ENCODE measurements at places on chromosomes 3 and 15.
A peak's percentile ranks its signal among the peaks of the same experiment; 100 is the strongest.

- no peak for DNase-seq
These were observed 349.3 kb downstream of the TIGIT start for GRCh38 chr3:114642951-114643741.

DNA sequence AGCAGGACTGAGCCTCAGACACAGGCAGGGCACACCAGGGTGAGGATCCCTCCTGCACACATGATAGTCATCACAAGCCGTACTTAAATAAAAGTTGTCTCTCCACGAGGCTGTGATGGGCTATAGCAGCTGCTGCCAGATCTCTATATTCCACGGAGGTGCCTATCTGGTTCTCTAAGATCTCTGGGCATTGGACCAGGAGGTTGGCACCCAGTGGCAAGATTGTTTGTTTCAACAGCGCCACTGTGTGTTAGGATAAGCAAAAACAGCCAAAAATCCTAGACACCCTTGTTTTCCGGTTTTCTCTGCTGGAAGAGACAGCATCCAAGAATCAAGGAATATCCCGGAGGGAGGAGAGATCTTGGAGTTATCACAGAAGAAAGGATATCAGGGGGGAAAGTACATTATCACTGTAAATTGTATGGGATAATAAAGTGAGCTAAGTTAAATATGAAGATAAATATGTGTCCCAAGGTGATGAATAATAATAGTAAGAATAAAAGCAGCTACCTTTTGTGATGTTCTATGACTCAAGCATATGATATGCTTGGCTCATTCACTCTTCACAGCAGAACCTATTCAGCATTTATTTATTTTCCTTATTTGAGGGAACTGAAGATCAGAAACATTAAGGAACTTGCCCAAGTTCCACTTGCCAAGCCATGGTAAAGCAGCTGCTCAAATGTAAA lies 90.6 kb upstream of the AKAP13 start:
- DNase-seq: no peak

DNA sequence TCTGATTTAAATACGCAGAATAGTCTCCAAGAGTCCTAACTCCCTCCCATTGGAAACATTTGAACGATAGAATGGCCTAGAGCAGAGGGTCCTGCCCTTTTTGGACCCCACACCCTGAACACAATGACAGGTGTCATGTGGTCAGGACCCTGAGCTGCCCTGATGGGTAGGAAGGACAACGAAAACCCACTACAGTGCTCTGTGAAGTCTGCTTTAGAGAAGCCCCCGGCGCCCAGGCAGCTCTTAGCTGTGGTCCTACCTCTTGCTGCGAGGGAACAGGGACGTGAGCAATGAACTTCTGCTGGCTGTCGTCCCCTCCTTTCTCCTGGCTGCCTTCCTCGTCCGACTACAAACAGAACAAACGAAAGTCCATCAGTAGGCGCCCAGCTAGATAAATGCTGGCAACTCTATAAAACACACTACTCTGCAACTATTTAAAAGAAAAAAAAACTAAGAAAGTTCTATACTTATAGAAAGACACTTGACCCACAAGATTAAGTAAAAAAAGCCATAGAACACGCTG lies 8.7 kb upstream of the RAB43 start:
- DNase-seq: no peak

- DNase-seq: no peak
These were observed 208.4 kb upstream of the TLE3 start for GRCh38 chr15:70306081-70306480.

DNA sequence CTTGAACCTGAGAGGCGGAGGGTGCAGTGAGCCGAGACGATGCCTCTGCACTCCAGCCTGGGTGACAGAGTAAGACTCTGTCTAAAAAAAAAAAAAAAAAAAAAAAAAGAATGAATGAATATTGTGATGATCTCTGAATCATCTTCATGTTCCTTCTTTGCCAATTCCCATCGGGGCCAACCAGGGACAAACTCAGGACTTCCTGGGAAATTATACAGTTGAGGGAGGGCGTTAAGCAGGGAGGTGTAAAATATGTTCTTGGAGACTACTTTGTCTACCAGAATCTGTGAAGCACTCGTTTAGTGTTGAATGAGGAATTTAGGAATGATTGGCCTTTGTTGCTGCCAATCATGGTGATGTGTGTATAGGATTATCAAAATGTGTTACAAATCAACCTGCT lies 210.6 kb downstream of the PTPRG start:
- no peak for DNase-seq

DNA sequence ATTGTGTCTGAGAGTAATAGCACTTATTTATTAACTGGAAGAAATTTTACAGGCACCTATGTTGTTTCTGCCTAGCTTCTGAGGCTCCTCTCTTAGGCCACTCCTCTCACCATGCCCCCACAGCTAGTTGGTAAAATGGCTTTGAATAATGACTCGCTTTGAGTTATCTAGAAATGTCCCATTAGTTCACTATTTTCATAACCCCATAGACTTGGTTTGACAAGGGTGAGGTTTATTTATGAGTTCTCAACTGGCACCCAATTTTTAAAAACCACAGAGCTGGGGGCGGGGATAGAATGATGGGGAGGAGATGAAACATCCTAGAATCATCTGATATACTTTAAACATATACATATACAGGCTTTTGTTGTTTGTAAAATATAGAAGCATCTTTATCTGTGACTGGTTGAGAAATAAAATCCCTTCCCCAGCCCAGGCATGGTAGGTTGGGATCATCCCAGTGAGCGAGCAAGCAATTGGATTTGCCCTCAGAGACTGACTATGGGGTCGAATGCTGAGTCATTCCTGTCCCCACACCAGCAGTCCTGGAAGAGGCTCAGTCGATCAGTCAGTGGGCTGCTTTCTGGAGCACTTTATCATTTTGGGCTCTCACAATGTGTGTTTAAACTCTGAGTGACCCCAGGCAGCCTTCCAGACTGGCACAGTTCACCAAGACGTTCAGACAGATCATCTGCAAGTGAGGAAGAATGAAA lies 60.2 kb upstream of the TSEN2 start:
- no peak for DNase-seq

DNA sequence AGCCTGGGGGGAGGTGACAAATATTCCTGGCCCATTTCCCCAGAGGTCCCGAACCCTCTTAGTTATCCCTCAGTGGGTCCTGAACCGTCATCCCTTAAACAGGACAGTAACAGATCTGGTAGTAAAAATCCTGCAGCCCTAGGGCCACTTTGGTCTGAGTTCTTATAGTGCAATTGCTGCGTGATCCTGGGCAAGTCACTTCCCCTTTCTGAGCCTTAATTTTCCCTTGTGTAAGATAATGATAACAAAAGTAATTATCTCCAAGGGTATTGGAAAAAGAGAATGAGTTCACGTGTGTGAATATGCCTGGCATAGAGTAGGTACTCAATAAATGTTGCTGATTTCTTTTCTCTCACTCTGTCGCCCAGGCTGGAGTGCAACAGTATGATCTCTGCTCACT lies 2.9 kb upstream of the JAGN1 start:
- no peak for DNase-seq

DNA sequence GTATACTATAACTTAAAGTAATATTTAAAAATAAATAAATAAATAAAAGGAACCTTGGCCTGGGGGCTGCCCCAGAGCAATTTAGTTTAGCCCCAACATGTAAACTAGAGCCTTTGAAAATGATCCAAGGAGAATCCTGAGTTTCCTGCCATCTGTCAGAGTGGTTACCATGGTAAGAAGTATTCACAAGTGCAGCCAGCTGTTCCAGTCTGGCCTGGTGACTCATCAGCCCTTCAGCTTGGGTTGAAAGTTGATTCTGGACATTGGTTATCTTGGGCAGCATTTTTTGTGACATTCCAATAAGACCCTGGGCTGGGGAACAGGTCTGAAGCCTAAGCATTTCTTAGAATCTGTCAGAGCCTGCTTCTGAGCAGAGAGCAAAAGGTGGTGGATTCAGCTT lies 72.7 kb upstream of the LRTM1 start:
- DNase-seq: peak; percentile 15

GRCh38 chr15:39704689-39705088 lies 78.0 kb downstream of the FSIP1 start:
- DNase-seq: no peak

- DNase-seq: no peak
These were observed 85.9 kb downstream of the NR2F2 start for GRCh38 chr15:96416218-96416933.

- no peak for DNase-seq
These were observed 39.4 kb downstream of the BBS4 start for GRCh38 chr15:72725446-72725845.

GRCh38 chr15:66600240-66600627 lies 34.4 kb upstream of the LCTL start:
- DNase-seq: no peak

DNA sequence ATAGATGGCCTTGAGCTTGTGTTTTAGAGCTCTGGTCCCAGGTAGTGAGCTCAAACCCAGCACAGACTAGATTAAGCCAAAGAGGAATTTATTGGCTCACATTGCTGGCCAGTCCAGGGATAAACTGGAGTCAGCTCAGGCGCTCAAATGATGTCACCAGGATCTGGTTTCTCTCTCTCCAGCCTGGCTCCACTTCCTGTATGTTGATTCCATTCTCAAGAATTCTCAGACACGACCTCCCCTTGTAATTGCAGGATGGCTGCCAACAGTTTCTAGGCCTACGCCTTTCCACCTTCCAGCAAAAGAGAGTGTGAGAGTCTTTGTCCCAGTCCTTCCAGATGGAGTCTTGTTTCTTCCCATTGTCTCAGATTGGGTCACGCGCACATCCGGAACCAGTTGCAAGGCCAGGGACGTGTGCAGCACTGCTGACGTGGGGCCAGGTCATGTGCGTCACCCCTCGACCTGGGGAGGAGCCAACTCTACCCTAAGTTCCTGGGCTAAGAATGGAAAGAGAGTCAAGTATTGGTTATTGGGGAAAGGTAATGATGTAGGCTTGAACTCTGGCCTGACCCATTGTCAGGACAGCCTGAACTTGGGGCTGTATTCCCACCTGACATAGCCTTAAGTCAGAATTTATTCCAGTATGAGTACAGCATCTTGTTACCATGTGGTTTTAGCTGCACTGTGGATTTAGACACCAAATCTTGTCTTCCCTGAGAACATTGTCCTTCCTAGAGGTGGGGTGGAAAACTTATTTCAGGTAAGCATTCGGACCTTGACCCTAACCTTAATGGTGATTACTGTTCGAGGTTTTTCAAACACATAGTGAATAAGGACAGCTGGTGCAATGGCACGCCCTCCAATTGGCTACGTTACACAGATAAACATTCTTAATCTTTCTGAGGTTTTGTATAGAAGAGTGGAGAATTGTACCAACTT lies 31.6 kb downstream of the CACNA1D start:
- no peak for DNase-seq

Measured in NCI-H510A (cell line).